ENCODE measurements at places on chromosomes 5 and 9. TPM values are rescaled to one million over a fixed set of nuclear protein-coding genes. Genes with fewer than 3 reads are reported as not detected.

FAM221B gene
- not detected for total RNA-seq

PCDHGA2 gene
- not detected for total RNA-seq

DNA sequence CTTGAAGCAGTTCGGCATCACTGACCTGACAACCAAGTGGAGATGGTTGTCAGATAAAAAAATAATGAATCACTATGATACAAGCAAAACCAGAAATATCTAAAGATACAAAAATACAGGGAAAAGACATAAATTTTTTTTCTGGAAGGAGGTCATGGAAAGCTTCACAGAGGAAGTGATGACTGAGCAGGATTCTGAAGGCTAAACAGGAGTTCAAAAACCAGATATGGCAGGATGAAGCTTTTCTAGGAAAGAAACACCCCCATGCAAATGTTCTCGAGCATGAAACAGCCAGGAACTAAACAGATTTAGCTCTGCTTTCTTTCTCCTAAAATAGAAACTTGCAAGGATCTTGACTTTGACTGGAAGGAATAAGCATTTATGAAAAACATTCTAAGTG, 60.7 kb upstream of the IFNE start:
- H3K4me1 ChIP-seq, result no peaks in the 10 kb centered on the region
- H3K27me3 ChIP-seq, result peaks cover 7% of the 10 kb centered on the region
- no peak for DNase-seq
- H3K27ac ChIP-seq, result no peak overlapping the region
- H3K36me3 ChIP-seq, result no peaks in the 10 kb centered on the region

DNA sequence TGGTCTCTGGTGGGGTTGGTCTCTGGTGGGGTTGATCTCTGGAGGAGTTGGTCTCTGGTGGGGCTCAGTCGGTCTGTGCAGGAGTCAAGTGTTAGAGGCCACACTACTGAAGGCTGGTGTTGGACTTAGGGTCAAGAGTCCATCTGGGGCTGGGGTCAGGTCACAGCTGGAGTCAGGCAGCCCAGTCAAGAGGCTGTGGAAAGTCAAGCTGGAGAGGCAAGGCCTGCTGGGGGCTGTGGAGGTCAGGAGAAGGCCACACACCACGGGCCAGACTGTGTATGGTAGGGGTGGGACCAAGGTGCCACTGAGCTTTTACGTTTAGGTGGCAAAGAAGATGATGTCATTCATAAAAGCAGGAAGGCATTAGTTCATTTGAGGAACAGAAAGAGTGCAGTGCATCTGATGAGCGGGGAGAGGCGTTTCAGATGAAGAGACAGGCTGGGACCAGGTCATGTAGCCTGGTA, 16.7 kb upstream of the CD74 start:
- peaks cover 9% of the 10 kb centered on the region for H3K36me3 ChIP-seq
- no peak for DNase-seq
- H3K4me1 ChIP-seq, result peaks cover 7% of the 10 kb centered on the region
- peak overlapping the region; percentile 82 for H3K27ac ChIP-seq
- no peak overlapping the region for H3K4me3 ChIP-seq

DNA sequence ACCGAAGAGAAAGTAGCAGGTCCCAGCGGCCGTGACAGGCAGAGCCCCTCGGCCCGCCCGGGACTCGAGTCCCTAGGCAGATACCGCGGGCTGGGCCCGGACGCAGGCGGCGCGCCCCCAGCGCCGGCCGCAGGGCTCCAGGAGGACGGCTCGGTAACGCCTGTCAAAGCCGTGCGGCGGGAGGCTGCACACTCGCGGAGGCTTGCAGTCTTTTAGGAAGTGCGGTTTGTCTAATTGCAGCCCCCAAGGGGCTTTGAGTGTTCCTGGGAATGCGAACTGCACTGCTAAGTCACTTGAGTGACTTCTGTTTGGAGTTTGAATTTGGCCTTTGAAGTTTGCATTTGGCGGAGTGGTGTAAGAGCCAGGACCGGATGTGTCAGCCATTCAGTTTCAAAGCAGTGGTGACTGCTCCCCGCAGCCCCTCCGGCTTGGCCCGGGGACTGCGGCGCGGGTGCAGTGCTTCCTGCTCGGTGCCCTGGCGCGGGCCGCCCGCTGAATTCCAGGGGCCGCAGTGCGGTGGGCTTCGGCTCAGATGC, 1.3 kb downstream of the MAP3K1 start:
- H3K27me3 ChIP-seq, result no peaks in the 10 kb centered on the region
- H3K4me1 ChIP-seq, result peaks cover 36% of the 10 kb centered on the region
- peaks cover 9% of the 10 kb centered on the region for H3K36me3 ChIP-seq
- DNase-seq, result peak; percentile 52
- peak overlapping the region; percentile 98 for H3K27ac ChIP-seq

DNA sequence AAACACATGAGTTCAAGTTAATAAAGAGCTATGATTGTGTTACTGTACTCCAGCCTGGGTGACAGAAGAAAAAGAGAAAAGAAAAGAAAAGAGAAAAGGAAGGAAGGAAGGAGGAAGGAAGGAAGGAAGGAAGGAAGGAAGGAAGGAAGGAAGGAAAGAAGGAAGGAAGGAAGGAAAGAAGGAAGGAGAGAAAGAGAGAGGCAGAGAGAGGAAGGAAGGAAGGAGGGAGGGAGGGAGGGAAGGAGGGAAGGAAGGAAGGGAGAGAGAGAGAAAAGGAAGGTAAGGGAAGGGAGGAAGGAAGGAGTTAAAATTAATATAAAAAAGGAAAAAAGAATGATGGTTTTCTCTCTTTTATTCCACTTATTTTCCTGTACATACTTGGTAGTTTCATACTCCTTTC, 89.5 kb upstream of the ZBTB43 start:
- DNase-seq, result no peak
- no peak overlapping the region for H3K4me3 ChIP-seq
- H3K36me3 ChIP-seq, result no peaks in the 10 kb centered on the region
- H3K27ac ChIP-seq, result peak overlapping the region; percentile 17
- no peaks in the 10 kb centered on the region for H3K27me3 ChIP-seq
